Glutamatergic neuron (in vitro differentiated cells): ENCODE measurements at places on chromosomes 13 and 19. TPM values are rescaled to one million over a fixed set of nuclear protein-coding genes. Genes with fewer than 3 reads are reported as not detected.
A peak's percentile ranks its signal among the peaks of the same experiment; 100 is the strongest.

TPTE2 gene
- not detected for total RNA-seq

DNA sequence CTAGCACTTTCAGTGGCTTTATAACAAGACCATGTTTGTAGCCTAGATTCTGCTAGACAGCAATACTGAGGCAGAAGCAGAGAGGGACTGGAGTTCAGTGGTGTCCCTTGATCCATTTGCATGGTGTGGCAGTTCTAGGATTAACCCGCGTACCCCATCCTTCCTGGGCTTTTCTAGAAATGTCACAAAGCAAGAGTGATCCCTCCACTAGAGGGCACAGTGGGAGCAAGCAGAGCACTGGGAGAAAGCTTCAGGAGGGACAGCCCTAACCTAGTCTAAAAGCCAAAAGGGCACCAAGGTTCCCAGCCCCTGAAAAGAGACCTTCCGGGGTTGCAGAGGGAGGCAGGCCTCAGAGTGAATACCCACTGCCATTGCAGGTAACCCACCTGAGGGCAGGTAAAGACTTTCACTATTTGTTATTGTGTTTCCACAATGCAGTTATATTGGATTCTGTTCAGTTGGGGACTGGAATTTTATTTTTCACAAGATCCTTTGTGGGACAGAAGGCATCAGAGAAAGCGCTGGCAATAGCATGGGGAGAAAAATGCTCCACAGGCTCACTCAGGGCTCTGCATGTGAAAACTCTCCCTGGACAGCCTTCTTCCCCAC, 170.6 kb downstream of the FLT1 start:
- no peak overlapping the region for H3K4me3 ChIP-seq
- peaks cover 13% of the 10 kb centered on the region for H3K4me1 ChIP-seq
- DNase-seq: peak; percentile 60
- H3K27me3 ChIP-seq: peaks cover 4% of the 10 kb centered on the region

DNA sequence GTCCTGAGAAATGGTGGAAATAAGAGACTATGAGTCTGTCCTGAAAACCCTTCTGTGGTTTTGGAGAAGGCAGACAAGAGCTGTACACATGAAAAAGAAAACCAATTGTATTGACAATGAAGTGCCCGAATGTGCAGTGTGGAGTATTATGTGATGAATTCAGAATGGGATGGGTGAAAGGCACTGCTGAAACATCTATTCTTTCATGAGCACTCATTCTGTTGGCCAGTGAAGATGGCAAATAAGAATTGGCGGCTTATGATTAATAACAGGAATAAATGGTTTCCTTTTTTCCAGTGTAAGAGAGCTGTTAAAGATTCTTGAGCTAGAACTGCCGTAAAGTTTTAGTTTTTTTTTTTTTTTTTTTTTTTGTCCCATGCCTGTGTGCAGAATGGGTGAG, 5.7 kb downstream of the POLR1D start:
- H3K4me3 ChIP-seq: no peak overlapping the region
- peaks cover 2% of the 10 kb centered on the region for H3K4me1 ChIP-seq
- H3K27me3 ChIP-seq: no peaks in the 10 kb centered on the region
- no peak for DNase-seq

EBI3 gene
- total RNA-seq: not detected

DNA sequence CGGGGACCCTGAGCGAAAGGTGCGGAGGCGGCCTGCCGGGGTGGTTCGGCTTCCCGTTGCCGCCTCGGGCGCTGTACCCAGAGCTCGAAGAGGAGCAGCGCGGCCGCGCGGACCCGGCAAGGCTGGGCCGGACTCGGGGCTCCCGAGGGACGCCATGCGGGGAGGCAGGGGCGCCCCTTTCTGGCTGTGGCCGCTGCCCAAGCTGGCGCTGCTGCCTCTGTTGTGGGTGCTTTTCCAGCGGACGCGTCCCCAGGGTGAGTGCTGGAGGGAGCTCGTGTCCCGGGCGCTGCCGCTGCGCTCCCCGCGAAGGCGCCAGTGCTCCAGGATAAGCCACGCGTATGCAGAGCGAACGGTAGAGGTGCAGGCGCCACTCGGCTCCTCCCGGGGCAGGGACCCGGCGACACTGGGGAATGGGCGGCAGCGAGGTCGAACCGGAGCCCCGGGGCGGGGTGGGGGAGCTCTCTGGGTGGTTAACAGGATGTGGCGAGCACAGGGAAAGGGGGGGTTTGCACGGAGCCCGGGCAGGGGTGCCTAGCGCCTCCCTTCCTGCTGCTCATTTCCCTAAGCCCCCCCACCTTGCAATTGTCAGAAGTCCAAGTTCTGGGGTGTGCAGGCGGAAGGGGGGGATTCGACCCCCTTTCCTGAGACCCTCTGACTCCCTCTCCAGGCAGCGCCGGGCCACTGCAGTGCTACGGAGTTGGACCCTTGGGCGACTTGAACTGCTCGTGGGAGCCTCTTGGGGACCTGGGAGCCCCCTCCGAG, at the start of gene IL27RA:
Gene IL27RA, plus strand, starts transcription at position 44 of the 762 bp plus-strand sequence. Its CDS starts 111 bp downstream, at position 155.
- peaks cover 9% of the 10 kb centered on the region for H3K27me3 ChIP-seq
- no peak within 1 kb of the TSS for H3K27ac ChIP-seq
- H3K36me3 ChIP-seq: no peaks in the 10 kb centered on the region
- H3K4me1 ChIP-seq: no peaks in the 10 kb centered on the region
- H3K4me3 ChIP-seq: peak within 1 kb of the TSS; percentile 81

DNA sequence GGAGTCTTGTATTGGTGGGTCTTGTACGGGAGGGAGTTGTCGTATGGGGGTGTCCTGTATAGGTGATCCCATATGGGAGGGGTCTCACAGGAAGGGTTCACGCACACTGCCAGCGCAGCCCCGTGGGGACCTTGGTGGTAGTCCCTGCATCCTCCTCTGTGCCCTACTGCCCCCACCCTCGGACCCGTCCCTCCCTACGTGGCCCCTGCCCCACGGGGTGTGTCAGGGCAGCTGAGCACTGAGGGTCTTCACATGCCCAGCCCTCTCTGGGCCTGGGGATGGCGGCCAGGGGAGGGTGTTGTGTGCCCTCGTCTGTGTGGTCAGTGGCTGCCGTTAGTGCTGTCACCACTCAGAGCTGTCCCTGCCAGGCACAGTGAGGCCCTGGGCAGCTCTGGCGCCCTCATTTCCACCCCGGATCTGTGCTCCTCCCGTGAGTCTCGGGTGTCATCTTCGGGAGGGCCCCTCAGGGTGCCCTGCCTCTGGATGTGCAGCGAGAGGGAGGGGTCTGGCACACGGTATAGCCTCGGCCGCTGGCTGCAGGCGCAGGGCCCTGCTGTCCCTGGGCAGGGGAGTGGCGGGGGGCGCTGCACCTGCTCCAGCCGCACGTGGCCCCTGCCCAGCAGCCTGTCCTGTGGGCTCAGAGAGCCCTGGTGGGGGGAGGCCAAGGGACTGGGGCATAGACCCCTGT, 16.0 kb upstream of the GNA15 start:
- H3K4me1 ChIP-seq: peaks cover 3% of the 10 kb centered on the region
- peaks cover 7% of the 10 kb centered on the region for H3K27me3 ChIP-seq
- H3K27ac ChIP-seq: peak overlapping the region; percentile 22
- DNase-seq: no peak

- H3K27ac ChIP-seq: no peak overlapping the region
- no peak overlapping the region for H3K4me3 ChIP-seq
Measured at GRCh38 chr19:29370276-29370675, 155.5 kb upstream of the VSTM2B start.

DNA sequence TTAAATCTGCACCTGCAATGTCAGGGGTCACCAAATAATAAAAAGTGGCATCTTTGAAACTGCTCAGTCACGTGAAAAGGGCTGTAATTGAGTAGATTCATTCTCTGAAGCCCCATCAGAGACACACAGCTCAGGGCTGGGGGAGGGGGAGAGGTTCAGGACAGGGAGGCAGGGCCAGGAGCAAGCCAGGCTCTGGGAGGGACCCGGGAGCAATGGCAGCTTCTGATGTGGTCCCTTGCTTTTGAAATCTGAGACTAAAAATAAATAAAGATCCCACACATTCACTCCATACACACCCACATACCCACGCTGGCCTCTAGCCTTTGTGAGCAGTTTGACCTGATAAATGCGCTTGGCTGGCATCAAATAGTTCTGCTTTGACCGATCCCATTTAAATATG, 32.8 kb downstream of the GSX1 start:
- DNase-seq: no peak
- H3K36me3 ChIP-seq: no peaks in the 10 kb centered on the region
- no peaks in the 10 kb centered on the region for H3K4me1 ChIP-seq

DNA sequence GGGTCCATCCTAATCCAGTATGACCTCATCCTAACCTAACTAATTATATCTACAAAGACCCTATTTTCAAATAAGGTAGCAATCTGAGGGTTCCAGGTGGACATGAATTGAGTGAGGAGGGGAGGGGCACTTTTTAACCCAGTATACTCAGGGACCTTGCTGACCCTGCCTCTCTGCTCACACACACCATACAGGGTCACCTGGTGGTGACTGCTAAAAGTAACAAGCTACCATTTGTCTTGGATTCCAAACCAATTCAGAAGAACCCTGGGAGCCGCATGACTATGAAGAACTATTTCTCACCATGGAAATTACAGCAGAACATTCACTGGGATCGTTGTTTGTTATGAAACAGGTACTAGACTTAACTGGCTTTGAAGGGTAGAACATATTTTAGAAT, 151.9 kb downstream of the LACC1 start:
- H3K4me3 ChIP-seq: no peak overlapping the region
- DNase-seq: no peak

- no peaks in the 10 kb centered on the region for H3K27me3 ChIP-seq
- no peaks in the 10 kb centered on the region for H3K4me1 ChIP-seq
- H3K4me3 ChIP-seq: no peak overlapping the region
- DNase-seq: no peak
- peaks cover 6% of the 10 kb centered on the region for H3K36me3 ChIP-seq
Measured at GRCh38 chr13:75583091-75583490, 33.5 kb downstream of the UCHL3 start.

DNA sequence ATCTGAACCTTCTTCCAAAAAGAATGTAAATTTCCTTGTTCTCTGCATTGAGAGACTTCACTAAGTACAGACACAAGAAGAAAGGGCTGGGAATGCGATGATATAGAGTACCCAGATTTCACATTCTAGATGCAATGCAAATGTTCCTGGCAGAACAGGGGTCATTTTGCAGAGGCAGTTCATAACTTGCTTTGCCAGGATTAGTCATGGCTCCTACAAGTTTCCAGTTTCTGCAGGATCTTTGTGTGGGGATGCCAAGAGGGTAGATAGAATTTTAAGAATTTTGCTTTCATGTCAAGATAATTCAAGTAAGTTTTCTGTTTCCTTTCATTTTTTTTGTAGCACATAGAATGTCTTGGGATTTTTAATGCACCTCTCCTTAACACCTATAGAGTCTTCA, 181.2 kb downstream of the FGF9 start:
- no peak for DNase-seq
- no peaks in the 10 kb centered on the region for H3K27me3 ChIP-seq
- no peak overlapping the region for H3K27ac ChIP-seq
- no peaks in the 10 kb centered on the region for H3K4me1 ChIP-seq
- H3K36me3 ChIP-seq: no peaks in the 10 kb centered on the region

DNA sequence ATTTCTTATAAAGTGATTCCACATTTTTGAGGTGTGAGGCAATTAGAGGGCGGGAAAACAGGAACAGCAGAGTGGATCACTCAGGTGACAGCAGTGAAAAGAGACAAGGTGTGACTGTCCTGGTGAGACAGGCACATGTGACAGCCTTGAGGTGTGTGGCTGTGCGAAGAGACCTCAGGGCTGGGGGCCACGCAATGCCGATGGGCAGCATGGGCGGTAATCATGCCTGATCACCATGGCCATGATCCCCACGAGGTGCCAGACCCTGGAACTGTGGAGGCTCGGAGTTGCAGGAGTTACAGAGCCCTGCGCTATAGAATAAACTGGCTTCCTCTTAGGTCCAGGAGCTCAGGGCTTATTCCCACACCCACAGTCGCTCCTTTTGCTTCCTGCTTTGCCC, 2.0 kb downstream of the SPACA6 start:
- no peak overlapping the region for H3K4me3 ChIP-seq
- H3K4me1 ChIP-seq: peaks cover 12% of the 10 kb centered on the region
- H3K36me3 ChIP-seq: peaks cover 36% of the 10 kb centered on the region
- no peak for DNase-seq
- no peak overlapping the region for H3K27ac ChIP-seq

DNA sequence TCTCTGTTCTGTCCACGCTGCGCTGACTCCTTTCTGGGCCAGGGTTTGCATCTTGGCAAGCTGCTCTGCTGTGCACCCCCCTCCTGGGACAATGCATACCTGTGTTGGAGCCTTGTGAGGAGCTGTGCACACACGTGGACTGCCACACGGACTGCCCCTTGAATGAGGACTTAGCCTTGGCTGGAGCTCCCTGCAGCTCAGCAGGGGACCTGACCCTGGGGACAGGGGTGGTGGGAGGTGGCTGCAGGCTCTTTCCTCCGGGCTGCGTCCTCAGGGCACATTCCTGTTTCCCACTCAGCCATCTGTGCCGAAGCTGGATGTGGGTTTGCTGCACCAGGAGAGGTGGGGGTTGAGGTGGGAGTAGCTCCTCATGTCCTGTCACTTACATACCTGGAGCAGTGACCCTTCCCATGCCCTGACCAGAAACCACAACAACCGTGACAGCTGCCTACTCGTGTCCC, 8.2 kb downstream of the RAB11B start:
- no peak overlapping the region for H3K27ac ChIP-seq
- H3K27me3 ChIP-seq: peaks cover 4% of the 10 kb centered on the region
- H3K4me3 ChIP-seq: no peak overlapping the region
- DNase-seq: no peak
- peaks cover 14% of the 10 kb centered on the region for H3K4me1 ChIP-seq

DNA sequence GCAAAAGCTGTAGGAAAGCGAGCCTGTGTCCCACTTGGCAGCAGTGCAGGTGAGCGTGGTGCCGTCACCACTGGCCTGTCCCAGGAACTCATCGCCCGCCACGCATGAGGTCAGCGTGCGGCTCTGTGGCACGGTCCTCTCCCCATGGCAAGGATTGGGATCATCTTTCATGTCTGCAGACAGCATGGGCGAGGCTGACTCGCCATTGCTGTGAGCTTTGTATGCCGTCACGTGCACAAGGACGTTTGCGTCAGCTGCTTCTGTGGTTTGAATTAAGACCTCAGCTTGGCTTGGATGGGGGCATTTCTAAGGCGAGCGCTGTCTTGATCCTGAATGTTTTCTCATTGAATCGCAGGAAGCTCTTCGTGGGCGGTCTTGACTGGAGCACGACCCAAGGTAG, 9.8 kb downstream of the DAZAP1 start:
- peak overlapping the region; percentile 60 for H3K4me3 ChIP-seq
- peaks cover 21% of the 10 kb centered on the region for H3K4me1 ChIP-seq
- H3K27me3 ChIP-seq: peaks cover 4% of the 10 kb centered on the region
- no peaks in the 10 kb centered on the region for H3K36me3 ChIP-seq
- no peak for DNase-seq

DNA sequence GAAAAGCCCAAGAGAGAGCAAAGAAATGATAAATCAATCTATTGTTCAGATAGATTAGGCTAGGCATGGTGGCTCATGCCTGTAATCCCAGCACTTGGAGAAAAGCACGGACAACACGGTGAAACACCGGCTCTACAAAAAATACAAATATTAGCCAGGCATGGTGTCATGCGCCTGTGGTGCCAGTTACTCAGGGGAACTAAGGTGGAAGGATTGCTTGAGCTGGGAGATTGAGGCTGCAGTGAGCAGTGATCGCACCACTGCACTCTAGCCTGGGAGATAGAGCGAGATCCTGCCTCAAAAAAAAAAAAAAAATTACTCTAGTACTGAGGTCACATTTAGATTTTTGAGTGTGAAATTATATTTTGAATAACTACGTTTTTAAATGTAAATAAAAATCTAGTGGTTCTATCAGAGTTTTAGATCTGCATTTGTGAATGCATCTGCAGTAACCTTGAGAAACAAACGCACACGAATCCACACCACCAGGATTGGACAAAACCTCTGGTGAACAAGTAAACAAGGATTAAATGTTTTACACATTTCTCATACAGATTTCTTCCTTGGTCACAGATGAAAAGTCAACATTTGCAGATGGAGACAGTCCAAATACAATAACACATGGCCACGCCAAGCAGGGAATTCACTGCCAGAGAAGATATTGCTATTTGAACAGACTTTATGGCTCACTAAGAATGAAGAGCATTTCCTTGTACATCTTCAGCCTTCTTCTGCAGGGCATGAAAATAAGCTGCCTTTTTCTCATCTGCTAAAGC, 917.6 kb downstream of the PCDH9 start:
- H3K27ac ChIP-seq: no peak overlapping the region
- H3K36me3 ChIP-seq: peaks cover 11% of the 10 kb centered on the region
- peaks cover 2% of the 10 kb centered on the region for H3K27me3 ChIP-seq
